Activated naive CD4-positive, alpha-beta T cell (primary cell): ENCODE measurements at places on chromosomes 2 and 18.

DNA sequence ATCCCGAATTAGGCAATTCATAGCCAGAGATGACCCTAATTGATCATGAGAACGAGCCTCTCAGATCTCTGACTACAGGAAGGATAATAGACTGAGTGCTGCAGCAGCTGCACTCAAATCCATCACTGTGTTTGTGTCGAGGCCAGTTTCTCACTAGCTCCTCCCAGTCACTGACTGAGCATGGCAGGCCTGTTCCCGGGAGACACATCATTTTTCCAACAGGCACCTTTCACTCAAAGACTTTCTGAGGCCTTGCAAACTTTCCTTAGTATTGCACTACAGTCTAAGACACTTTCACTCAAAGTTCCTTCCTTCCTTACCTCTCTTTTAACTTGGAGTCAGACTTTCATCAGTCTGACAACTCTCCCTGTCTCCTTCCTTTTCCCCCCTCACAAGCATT is 13.7 kb downstream of the SOS1 start:
- no peak for DNase-seq

- DNase-seq: no peak
Measured at GRCh38 chr2:197072533-197072932, 146.0 kb upstream of the PGAP1 start.

- DNase-seq: no peak
Measured at GRCh38 chr2:32058130-32058529, 5.2 kb upstream of the SPAST start.

GRCh38 chr2:192901446-192901845 is 706.7 kb upstream of the TMEFF2 start:
- no peak for DNase-seq

GRCh38 chr2:57497489-57498096 is 549.0 kb upstream of the VRK2 start:
- DNase-seq: no peak

- no peak for DNase-seq
Measured at GRCh38 chr2:119260646-119261492, 37.2 kb downstream of the STEAP3 start.

- no peak for DNase-seq
Measured at GRCh38 chr2:146503366-146503765, 1341.5 kb upstream of the ACVR2A start.

GRCh38 chr2:230324503-230324902 is 2.5 kb upstream of the SP140L start:
- DNase-seq: no peak

GRCh38 chr2:62339413-62339812 is 143.5 kb downstream of the B3GNT2 start:
- no peak for DNase-seq

DNA sequence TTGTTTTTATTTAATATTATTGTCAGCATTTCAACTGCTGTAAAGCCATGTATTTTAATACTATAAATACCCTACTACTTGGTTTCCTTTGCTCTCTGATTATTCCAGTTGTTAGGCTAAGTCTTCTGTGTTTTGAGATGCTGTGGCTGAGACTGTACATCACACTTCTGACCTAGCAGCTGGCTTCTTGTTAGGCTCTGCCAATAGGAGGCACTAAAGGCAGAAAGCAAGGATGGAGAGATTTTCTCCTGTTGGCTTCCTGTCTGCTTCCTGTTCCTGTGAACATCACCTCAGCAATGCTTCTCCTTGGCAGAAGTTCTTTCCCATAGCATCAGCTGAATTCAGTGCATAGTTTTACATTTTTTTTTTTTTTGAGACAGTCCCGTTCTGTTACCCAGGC is 68.3 kb upstream of the YPEL5 start:
- no peak for DNase-seq

- no peak for DNase-seq
Measured at GRCh38 chr2:231515603-231516002, 14.6 kb downstream of the NMUR1 start.

GRCh38 chr2:103338819-103339218 is 577.0 kb downstream of the TMEM182 start:
- DNase-seq: no peak

DNA sequence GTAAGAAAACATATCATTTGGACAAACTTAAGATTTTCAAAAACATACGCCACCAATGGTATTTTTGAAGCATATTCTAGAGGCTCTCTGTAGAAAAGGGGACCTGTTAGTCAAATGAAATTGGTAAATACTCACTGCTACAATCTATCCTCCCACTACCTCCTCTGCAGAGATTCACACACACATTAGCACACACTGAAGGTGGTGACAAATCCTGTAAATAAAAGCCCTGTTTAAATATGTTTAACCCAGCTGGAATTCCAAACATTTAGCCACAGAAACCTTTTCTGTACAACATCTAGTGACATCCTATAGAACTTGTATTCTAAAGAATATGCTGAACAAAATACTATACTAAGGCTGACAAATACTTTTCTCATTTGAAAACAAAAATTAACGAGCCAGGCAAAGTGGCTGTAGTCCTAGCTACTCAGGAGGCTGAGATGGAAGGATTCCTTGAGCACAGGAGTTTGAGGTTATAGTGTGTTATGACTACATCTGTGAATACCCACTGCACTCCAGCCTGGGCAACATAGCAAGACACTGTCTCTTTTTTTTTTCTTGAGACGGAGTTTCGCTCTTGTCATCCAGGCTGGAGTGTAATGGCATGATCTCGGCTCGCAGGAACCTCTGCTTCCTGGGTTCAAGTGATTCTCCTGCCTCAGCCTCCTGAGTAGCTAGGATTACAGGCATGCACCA is 25.9 kb downstream of the ALS2 start:
- no peak for DNase-seq

DNA sequence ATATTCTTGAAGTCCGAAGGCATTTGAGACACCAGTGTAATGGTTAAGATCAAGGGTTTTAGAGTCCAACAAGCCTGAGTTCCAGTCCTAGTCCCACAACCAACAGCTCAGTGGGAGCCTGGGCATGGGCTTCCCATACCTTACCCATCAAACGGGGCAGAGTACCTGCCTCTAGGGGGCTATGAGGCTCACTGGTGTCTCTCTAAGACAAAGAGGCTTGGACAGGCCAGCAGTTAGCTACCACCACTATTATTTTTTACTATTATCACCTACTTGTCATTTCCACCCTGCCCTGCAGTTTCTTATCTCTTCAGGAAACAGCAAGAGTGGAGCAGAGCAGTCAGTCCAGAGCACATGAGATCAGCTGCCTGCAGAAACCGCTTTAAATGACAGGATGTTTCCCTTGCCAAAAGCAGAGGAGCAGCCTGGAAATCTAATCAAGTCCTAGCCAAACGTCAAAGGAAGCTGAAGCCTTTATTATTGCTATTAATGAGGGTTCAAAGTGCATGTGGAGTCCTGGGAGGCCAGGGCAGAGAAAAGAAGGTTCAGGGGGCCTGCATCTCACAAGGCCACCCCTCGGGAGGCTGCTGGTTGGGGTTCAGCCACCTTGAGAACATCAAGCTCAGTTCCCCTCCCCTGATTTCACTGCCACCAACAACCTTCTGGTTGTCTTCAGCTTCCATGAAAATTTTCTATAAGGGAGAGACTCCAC is 66.6 kb downstream of the STPG4 start:
- DNase-seq: no peak

DNA sequence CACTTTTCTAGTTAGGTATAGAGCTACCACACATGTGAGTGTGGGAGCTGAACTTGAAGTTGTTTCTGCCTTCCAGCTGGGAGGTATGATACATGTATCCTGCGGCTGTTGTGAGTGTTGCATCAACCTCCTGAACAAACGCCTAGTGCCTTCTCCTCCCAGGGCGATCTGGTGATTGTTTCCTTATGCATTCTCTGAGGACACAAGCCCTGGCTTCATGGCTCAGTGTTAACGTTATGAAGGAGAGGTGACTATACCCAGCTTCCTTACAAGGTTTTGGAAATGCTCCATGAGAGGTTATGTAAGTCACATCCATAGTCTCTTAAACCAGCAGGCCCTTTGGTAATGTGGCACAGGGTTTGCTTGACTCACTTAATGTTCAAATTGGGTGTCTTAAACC is 64.9 kb downstream of the SPRED2 start:
- DNase-seq: no peak

- no peak for DNase-seq
Measured at GRCh38 chr18:36378205-36378604, 80.7 kb downstream of the FHOD3 start.

DNA sequence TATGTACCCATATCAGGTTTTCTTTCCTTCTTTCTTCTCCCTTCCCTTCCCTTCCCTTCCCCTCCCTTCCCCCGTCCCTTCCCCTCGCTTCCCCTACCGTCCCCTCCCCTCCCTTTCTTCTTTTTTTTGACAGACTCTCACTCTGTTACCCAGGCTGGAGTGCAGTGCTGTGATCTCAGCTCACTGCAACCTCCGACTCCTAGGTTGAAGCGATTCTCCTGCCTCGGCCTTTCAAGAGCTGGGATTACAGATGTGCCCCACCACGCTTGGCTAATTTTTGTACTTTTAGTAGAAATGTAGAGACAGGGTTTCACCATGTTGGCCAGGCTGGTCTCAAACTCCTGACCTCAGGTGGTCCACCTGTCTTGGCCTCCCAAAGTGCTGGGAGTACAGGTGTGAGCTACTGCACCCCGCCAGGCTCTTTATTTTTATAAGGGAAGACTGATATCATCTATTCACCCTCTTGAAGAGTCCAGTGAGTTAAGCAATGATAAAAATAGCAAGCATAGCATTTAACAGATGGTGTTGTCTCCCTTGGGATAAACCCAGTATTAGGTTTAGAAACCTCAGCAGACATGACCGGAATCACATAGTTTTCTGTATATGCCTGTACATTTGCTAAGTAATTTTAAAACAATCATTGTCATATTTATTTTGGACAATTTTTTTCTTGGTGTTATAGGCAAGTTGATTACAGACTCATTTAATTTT is 888.4 kb downstream of the TRIB2 start:
- DNase-seq: no peak

GRCh38 chr2:78416625-78417300 is 608.7 kb upstream of the REG3G start:
- no peak for DNase-seq

GRCh38 chr2:104413890-104414289 is 440.0 kb upstream of the POU3F3 start:
- no peak for DNase-seq

GRCh38 chr2:193272011-193272410 is 1077.3 kb upstream of the TMEFF2 start:
- no peak for DNase-seq

- DNase-seq: no peak
Measured at GRCh38 chr2:137333386-137334165, 568.2 kb downstream of the THSD7B start.

DNA sequence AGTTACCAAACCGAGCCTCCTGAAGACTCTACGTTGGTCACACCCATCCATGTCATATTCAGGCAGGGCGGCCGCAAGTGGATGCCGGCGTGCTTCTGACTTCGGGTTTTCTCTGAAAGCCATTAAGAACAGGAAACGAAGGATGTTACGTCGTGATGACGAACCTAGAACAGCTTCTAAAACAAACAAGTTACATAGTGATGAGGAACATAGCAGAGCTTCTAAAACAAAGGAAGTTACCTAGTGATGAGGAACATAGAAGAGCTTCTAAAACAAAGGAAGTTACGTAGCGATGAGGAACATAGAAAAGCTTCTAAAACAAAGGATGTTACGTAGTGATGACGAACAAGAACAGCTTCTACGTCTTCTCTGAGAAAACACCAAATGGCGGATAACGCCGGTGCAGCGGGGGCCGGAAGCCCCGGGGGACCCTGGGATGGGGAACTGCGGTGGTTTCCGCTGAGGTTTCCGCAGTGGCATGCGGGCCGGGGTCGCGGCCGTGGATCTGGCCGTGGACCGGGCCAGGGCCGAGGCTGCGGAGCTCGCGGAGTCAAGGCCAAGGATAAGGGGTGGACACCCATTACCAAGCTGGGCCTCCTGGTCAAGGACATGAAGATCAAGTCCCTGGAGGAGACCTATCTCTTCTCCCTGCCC is 141.1 kb downstream of the SOCS6 start:
- no peak for DNase-seq

DNA sequence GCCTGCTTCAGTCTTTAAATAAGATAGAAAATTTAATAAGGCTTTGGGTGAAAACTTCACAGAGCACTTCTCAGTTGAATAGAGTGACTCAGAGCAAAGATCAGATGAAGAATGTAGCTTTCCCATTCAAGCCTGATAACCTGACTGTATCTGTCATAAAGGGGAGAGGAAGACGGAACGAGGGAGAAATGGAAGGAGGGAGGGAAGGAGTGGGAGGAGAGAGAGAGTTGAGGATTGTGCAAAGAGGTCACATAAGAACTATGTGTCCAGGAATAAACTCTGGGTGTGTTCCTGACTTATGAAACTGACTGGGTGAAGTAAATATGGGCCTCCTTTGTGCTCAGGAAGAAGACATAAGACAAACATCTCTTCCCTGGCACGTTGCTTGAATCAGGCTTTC is 385.5 kb downstream of the LPIN1 start:
- DNase-seq: no peak

GRCh38 chr2:207423886-207424285 is 105.9 kb upstream of the CREB1 start:
- no peak for DNase-seq

GRCh38 chr18:28820353-28820752 is 643.4 kb upstream of the CDH2 start:
- DNase-seq: no peak

GRCh38 chr18:67359873-67360838 is 156.4 kb downstream of the DSEL start:
- DNase-seq: no peak

- no peak for DNase-seq
Measured at GRCh38 chr2:63663013-63663864, 74.5 kb downstream of the MDH1 start.

DNA sequence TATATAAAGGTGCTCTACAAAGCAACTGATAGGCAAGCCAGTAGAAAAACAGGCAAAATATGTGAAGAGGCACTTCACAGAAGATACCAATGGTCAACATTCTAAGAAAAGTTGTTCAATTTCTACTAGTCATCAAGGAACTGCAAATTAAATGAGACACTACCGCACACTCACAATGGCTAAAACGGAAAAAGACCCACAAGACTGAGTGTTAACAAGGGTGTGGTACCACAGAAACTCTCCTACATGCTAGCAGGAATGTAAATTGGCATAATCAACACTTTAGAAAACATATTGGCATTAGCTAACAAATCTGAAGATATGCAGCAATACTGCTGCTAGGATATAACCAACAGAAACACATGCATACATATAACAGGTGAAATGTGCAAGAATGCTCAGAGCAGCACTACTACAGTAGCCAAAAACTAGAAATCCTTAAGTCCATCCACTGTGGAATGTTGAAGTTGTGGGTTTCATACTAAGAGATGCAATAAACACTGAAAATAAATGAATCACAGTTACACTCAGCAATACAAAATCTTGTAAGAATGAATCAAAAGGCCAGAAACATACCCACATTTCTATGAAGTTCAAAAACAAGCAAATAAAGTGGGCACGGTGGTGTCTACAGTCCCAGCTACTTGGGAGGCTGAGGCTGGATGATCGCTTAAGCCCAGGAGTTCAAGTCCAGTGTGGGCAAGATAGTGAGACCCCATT is 9.2 kb downstream of the RNU4ATAC start:
- DNase-seq: no peak

- no peak for DNase-seq
Measured at GRCh38 chr2:105400138-105400540, 1.3 kb upstream of the FHL2 start.

- DNase-seq: no peak
Measured at GRCh38 chr18:78505851-78506461, 473.7 kb upstream of the SALL3 start.
